ENCODE measurements at places on chromosomes 3 and 15.
A peak's percentile ranks its signal among the peaks of the same experiment; 100 is the strongest.

GRCh38 chr3:31300456-31301443 lies 232.0 kb upstream of the STT3B start:
- no peak for DNase-seq

- no peak for DNase-seq
Measured at GRCh38 chr3:13201851-13202250, 128.6 kb upstream of the IQSEC1 start.

DNA sequence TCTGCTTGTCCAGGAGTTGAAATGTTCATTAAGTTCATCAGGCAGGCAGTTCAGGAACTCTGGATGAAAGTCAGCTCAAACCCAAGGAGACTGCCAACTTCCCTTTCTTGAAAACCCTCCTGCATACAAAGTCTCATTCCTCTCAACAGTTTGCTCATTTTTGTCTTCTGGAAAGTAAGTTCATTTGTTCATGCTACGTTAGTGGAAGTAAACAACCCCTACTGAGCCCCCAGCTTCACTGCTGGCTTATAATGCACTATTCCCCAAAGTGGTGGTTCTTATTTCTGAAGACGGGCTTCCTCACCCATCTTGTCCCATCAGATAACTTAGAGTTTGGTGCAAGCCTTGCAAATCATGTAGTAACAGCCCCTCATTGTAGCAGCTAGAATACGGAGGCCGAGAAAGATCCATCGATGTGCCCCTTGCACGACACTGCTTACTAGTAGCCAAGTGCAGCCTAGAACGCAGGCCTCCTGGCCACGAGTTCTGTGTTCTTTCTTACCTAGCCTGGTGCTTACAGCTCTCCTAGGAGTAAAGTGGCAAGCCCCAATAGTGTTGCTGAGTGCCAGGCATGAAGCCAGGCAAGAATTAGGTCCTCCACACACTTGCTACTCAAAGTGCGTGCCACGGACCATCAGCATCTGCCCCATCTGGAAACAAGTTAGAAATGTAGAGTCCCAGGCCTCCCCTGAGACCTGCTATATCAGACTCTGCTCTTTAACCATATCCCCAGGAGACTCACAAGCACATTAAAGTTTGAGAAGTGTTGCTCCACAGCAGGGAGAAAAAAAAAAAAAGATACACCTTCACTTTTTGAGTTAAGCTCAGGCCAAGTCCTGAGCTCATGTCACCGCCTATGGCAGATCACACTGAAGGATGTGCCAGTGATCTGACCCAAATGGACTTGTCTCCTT lies 82.5 kb downstream of the RFTN1 start:
- peak; percentile 81 for DNase-seq

DNA sequence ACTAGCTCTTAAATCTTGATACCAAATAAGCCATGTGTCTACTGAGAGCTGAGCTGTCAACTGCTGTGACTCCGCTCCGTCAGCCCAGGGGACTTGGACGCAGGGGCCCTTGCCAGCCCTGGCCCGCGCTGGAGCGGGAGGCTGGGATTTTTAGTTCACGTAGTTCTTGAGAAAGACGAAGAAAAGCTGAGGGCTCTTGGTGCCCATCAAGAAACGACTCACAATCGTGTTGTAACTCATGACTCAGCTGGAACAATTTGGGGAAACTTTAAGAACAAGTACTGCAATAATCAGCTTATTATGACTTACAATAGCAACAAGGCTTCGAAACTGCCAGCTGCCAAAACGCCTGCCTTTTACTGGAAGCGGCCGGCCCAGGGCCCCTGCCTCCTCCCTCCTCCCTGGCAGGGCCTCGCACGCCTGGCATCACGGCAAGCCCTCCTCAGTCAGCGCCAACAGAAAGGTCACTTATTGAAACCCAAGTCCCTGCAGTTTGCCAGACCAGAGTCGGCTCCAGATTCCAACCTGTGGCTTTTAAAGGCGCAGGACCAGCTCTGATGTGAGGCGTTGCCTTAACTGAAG lies 60.3 kb downstream of the RGMA start:
- peak; percentile 75 for DNase-seq
